EL (cell line): ENCODE measurements at places on chromosomes 1 and 21.

GRCh38 chr1:172203902-172204301 lies 216.6 kb upstream of the C1orf105 start:
- no peak for DNase-seq

DNA sequence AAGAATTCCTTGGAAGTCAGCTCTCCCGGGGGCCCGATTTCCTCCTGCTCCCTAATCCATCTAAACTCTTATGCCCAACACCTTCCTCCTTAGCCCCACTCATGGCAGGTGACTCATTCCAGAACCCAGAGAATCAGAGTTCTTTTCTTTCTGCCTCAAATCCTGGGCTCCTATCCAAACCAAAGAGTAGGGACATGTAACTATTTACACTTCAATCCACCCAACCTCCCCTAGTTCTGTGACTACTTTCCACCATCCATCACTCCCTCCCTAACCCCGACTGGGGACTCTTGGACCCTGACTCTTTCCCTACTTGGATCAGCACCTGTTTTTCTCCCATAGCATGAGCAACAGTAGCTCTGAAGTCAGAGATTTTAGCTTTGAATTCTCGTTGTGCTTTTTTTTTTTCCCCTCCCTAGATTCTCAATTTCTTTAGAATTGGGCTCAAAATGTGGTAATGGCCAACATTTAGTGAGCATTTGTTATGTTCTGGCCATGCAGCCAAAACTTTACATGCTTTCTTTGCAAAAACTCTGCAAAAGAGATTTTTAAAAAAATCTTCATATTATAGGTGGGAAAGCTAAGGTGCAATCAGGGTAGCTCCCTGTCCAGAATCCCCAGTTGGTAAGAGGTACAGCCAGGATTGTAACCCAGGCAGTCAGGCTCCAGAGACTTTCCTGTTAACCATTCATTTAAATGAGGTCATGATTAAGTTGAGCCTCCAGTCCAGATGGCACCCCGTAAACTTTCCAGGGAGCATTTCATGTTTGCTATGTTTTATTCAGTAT lies 7.5 kb upstream of the CYP4A11 start:
- DNase-seq: no peak

DNA sequence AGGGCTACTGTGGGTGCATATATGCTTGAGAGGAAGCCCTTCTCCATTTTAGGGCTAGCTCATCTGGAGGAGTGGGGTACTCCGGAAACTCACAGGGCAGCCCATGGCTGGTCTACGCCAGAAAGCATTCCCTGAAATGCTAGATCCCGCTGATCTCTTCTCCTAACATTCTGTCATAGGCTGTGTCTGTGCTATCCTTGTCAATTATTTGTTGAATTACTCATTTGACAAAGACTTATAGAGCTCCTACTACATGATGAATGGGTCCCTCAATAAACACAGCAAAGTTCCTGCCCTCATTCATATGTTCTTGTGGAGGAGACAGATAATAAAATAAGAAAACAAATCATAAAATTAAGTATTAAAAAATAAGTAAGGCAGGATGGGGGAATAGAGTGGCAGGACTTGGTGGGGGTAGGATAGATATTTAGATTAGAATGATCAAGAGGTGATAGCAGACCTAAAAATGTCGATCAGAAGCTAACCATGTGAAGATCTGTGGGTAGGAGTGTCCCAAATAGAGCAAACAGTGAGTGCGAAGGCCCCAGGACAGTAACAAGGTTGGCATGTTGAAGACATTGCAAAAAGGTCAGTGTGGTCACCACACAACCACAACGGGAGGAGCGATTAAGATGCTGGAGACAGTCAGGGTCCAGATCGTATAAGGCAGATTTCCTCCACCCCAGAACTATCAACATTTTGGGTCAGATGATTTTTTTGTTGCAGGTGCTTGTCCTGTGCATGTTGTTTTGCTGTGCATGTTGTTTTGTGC lies 13.2 kb downstream of the NGF start:
- DNase-seq: peak; percentile 89

DNA sequence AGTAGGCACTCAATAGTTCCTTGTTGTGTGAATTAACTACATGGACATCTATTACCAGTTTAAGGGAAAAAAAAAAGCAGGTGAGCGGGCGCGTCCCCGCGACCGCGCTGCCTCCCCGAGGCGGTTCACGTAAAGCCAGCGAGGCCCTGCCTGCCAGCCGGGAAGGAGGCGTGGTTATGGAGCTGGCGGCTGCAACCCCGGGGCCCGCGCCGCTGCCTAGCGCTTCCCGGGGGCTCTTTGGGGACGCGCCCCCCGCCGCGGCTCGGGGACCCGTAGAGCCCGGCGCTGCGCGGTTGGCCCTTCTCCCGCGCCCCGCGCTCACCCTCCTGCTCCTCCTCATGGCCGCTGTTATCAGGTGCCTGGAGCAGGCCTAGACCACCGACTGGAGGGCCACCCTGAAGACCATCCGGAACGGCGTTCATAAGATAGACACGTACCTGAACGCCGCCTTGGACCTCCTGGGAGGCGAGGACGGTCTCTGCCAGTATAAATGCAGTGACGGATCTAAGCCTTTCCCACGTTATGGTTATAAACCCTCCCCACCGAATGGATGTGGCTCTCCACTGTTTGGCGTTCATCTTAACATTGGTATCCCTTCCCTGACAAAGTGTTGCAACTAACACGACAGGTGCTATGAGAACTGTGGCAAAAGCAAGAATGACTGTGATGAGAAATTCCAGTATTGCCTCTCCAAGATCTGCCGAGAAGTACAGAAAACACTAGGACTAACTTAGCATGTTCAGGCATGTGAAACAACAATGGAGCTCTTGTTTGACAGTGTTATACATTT lies 2.6 kb upstream of the CC2D1B start:
- DNase-seq: peak; percentile 58

- DNase-seq: no peak
Observed at GRCh38 chr21:25485914-25486313, 121.4 kb downstream of the MRPL39 start.

DNA sequence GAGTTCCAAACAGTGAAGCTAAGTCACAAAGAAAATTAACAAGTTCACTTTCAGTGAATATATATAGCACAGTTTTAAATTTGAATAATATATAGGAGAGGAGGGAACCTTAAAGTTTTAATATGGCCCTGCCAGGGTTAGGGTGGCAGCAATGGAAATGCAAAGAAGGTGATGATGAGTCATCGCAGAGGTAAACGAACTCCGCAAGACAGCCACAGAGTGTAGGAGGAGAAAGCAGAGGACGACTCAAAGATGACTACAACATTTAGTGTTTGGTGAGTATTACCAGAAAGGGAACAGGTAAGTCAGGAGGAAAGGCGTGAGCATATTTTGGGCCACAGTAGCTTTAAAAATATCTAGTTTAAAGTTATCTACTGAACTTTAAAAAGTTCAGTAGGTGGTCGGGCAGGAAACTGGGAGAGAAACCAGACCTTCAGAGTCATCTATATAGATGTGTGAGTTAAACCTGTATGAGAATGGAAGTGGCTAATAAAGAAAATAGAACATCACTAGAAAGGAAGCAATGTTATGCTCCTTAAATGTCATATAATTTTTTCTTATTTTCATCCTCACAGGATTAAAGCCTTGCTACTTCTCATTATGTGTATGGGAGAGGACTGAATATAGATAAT lies 75.7 kb downstream of the UCHL5 start:
- DNase-seq: no peak

- peak; percentile 39 for DNase-seq
Observed at GRCh38 chr1:9589144-9589718, 520 bp downstream of the TMEM201 start.

DNA sequence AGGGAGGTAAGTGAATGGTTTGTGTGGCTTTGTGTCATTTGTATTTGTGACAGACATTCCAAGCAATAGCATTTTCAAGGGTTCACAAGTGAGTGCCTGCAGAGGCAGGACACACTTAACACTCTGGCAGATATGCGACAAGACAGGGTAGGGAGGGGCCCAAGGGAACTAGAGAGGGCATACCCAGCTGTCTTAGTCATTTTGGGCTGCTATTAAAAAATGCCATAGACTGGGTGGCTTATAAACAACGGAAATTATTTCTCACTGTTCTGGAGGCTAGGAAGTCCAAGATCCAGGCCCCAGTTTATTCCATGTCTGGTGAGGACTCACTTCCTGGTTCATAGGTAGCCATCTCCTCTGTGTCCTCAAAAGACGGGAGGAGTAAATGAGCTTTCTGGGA lies 137.4 kb downstream of the FGGY start:
- DNase-seq: peak; percentile 82

- peak; percentile 86 for DNase-seq
Observed at GRCh38 chr1:169999331-169999741, 75.2 kb downstream of the KIFAP3 start.

DNA sequence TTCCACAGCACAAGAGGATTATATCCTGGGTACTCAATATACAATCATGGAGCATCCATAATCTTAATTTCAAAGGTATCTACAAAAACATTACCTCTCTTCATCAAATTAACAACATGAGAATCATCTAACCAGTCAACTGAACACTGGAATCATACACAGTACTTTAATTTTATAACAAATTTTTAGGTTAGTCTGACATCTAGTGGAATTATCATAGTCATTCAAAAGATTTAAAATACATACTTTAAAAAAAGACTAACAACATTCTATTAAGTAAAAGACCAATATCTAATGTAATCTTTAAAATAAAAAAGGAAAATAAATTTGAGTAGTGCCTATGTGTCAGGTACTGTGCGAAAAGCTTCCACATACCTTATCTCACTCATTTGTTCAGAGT lies 16.8 kb upstream of the SH3GLB1 start:
- DNase-seq: peak; percentile 8
